Activated naive CD8-positive, alpha-beta T cell treated with anti-CD3 and anti-CD28 coated beads, Interleukin-2, amount 10 ng/mL, durations not matched to agents 7 days and 5 days (primary cell): ENCODE measurements at places on chromosomes 5 and 9.

- no peak for DNase-seq
- no peak overlapping the region for H3K27ac ChIP-seq
- H3K36me3 ChIP-seq, result peaks cover 2% of the 10 kb centered on the region
- no peak overlapping the region for H3K4me3 ChIP-seq
- peaks cover 1% of the 10 kb centered on the region for H3K4me1 ChIP-seq
Observed at GRCh38 chr9:98775831-98776441, 20.4 kb downstream of the ANKS6 start.

GRCh38 chr9:131708226-131709002, 31.5 kb downstream of the RAPGEF1 start:
- DNase-seq, result no peak
- peak overlapping the region; percentile 26 for H3K27ac ChIP-seq
- H3K27me3 ChIP-seq, result no peaks in the 10 kb centered on the region
- peaks cover 7% of the 10 kb centered on the region for H3K36me3 ChIP-seq

- H3K4me3 ChIP-seq, result no peak overlapping the region
- peak; percentile 8 for DNase-seq
Observed at GRCh38 chr9:129273136-129273895, 95.3 kb upstream of the IER5L start.

DNA sequence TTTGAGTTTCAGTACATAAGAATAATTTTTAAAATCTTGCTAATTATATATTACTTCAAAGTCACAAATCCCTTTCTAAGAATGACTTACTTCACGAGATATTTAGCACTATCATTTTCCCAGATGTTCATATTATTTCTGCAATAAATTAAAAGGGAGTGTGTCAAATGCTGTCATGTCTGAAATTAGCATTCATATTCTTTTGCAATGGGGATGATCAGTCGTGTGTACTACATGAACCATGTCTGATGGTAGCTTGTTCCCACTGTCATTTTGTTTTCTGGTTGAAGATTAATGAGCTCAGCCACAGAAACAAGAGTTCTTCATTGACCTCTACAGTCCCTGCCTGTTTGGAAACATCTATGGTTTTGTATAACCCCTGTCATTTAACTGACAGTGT, 30.1 kb downstream of the OTULINL start:
- peaks cover 64% of the 10 kb centered on the region for H3K36me3 ChIP-seq
- no peaks in the 10 kb centered on the region for H3K27me3 ChIP-seq
- no peak overlapping the region for H3K4me3 ChIP-seq
- no peak overlapping the region for H3K27ac ChIP-seq

- no peaks in the 10 kb centered on the region for H3K4me1 ChIP-seq
- no peak overlapping the region for H3K4me3 ChIP-seq
- no peak overlapping the region for H3K27ac ChIP-seq
- peaks cover 5% of the 10 kb centered on the region for H3K27me3 ChIP-seq
- no peak for DNase-seq
Observed at GRCh38 chr5:42518595-42519221, 95.5 kb downstream of the GHR start.
